ENCODE measurements at places on chromosomes 1 and 21.

DNA sequence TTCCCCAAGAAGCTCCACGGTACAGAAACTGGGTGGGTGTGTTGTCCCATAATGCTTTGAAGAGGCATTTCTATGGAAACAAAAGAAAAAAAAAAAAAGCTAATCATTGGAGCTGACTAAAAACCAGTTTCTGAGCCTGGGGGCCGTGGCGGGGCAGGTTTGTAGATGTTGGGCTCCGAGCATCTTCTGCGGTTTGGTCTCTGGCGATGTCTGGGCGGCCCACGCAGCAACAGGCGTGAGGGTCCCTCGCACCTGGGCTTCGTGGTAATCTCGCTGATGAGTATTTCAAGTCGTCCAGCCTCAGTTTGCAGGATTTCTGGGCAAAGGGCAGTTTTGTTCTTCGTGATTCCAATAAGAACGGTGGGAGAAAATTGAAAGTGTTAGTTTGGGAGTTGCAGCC, 6.8 kb downstream of the TP73 start:
- no peak for DNase-seq

DNA sequence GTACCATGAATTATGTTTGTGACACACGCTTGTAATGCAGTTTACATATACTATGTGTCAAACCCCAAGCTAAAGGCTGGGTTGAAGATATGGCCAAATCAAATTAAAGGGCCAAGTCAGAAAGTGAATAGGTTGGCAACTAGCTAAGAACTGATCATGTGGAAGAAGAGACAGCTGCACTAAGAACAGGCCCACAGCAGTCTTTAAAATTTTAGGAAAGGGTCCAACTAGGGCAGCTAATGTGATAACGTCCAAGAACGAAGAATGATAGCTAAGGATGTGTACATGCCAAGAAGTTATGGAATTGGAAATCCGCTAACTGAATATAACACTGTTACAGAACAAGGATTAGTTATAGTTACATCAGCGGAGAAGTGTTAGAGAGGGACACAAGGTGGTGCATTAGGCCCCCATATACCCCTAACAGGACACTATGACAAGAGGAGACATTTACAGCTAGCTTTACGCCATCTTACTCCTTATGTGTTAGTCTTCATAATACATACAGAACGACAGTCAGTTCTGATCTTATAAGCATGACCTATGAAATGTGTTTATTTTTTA, 6.5 kb upstream of the RNF2 start:
- no peak for DNase-seq

- peak; percentile 70 for DNase-seq
These were observed 114.7 kb upstream of the IRF2BP2 start for GRCh38 chr1:234724516-234725176.

DNA sequence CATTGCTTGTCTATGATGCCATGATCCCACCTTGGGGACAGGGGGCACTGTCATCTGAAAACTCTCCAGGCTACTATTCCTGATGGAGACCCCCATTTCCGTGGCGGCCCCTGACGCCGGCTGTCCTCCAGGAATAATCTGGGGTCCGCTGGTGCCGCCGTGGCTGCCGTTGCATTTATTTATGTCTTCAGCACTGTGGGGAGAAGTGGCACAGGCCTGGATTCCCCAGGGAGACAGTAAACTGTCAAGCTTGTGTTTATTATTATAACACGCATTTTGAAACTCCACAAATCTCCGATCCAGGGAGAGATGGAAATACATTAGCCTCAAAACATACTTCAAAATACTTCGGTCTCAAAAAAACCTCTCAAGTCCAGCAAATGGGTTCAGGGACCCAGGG, 126.9 kb upstream of the C1orf174 start:
- no peak for DNase-seq

DNA sequence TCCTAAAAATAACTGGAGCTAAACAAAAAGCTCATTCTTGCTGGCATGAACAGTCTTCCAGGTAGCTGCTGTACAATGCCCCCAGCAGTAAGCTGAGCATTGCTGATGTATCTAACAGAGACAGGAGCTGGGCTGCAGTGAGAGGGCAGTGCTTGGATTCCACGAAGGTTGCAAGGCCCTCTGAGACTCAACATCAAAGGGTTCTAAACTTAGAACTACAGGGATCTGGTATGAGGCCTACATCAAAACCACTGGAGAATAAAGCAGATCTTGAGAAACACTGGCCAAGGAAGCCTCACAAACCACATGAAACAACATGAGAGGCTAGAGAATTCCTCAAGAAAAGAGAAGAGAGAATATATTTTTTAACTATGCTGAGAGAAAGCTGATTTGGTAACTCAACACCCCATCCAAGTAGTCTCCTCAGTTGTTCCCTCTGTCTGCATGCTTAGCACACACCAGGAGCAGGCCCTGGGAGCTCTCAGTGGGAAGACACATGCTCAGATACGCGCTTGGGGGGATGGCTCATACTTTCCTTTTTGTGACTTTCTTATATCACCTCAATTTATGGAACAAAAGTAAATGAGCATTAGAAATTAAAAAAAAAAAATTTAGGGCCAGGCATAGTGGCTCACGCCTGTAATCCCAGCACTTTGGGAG, 27.7 kb downstream of the DSTYK start:
- DNase-seq, result no peak

- no peak for DNase-seq
These were observed 44.1 kb upstream of the C1orf105 start for GRCh38 chr1:172376431-172376830.

- DNase-seq, result no peak
These were observed 27.6 kb downstream of the NUP133 start for GRCh38 chr1:229480495-229480894.

DNA sequence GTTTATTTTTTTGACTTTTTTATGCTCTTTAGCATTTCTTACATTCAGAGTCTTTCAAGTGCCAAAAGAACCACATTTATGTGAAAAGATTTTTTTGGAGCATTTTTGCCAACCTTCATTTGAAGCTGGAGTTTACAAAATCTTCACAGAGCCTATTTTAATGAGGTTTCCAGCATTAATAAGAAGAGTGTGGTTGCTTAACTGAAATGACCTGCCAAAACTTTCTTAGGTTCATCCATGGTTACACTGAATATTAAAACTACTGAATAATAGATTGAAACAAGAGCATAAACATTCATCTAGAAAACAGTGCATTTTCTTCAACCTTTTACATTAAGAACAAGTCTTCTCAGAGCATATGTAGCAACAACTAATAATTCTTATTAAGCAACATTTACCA, 672.3 kb upstream of the CXADR start:
- no peak for DNase-seq

DNA sequence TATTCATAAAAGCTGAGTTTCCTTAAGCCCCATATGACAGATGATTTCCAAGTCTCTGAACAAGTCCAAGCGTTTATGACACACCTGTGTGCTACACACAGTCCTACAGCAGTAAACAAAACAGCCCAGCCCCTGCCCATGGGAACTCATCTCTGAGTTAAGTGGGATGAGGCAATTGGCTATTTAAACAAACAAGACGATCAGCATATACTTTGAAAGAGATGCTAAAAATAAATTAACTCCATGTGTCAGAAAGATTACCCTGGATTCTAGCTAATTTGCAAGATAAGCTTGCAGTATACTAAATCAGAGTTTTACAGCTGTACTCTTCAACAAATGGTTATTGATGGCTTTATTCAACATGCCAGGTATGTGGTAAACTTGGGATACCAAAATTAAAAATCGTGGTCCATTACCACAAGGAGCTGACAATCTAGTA, 7.0 kb downstream of the PSMG1 start:
- no peak for DNase-seq

- DNase-seq, result no peak
These were observed 34.1 kb downstream of the KRTAP20-3 start for GRCh38 chr21:30676737-30677136.

DNA sequence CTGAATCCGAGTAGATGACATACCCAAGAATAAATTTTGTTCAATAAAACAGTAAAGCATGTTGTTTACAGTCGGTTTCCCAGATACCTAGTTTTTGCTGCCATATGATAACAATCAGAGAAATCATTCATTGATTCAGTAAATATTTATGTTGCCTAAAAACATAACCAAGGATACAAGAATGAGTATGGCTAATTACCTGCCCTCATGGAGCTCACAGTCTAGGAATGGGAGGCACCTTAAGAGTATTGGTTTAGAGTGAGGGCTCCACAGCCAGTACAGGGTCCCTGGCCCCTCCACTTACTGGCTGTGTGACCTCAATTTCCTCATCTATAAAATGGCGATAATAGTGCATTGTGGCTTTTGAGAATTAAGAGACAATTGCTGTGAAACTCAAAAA, 921 bp downstream of the ATP5PB start:
- DNase-seq, result no peak

- no peak for DNase-seq
These were observed 248.4 kb downstream of the HHIPL2 start for GRCh38 chr1:222299524-222299923.

DNA sequence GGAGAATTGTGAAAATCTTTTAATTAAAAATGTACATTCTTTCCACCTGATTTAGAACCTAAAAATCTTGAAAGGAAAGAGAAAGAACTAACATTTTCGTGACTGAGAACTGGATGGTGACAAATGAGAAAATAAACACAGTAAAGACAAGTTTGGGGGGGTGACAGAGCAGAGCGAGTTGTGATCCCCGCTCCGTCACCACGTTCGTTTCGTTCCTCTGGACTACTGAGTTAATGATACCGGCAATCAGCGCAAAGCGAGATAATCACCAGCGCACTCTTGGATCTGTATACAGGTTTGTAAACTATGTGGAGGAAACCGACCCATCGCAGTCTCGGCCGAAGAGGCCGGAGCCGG, 31.2 kb upstream of the CFAP126 start:
- no peak for DNase-seq

DNA sequence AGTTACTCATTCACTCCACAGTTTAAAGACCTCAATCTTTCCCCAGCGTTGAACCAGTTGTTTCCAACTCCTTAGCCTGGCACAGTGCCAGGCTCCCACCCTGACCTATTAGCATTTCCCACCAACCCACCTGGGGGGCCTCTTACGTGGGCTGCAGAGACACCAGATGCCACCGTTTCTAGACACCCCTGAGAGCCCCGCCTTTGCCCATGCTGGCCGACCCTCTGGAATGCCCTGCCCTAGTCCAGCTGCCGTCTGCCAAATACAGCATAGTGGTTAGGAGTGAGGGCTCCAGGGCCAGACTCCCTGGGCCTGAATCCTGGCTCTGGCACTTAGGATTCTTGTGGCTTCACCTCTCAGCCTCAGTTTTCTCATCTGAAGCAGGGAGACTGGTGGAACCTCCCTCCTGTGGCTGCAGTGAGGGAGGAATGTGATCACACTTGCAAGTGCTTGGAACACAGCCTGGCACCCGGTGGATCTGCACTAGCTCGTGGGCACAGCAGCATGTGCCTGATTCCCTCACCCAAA, 65.2 kb downstream of the TMCO4 start:
- DNase-seq, result no peak

DNA sequence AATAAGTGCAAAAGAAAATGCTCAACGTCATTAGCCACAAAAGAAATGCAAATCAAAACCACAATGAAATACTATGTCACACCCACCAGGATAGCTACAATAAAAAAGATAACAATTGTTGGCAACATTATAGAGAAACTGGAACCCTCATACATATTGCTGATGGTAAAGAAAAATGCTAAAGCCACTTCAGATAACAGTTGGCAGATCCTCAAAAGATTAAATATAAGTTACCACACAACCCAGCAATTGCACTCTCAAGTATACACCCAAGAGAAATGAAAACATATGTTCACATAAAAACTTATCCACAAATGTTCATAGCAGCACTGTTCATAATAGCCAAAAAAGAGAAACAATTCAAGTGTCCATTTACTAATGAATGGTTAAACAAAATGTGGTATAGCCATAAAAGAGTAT, 20.7 kb downstream of the TRIM33 start:
- no peak for DNase-seq

- no peak for DNase-seq
These were observed 48.8 kb downstream of the ZFYVE9 start for GRCh38 chr1:52190500-52191252.

GRCh38 chr1:36621531-36621930, 138.8 kb upstream of the CSF3R start:
- DNase-seq, result no peak

DNA sequence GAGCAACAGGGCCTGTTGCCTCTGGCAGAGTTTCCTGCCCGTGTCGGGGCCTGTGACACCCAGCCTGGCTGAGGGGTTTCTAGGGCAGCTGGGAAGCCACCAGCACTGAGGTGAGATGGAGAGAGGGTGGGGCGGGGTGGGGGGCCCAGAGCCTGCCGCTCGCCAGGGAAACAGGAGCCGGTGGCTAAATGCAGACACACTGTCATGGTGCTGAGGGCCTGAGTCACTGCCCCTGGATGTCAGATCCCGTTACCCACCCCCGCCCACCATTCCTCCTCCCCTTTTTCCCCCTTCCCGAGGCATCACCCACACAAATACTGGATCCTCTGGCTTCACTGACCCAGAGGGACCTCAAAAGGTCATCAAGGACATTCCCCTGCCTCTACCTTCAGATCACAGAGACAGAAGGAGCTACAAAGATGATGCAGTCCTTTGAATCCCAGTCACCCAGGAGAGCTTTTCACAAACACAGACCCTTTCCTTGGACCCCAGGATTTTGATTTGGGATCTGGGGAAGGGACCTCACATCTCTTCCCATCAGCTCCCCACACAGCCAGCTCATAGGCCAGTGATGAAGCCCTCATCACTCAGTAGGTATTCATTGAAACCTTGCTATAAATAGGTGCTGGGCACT, 1.9 kb upstream of the HSPB7 start:
- DNase-seq, result no peak

GRCh38 chr1:47813970-47814369, 183.2 kb downstream of the TRABD2B start:
- DNase-seq, result no peak

GRCh38 chr1:213531369-213532310, 456.1 kb upstream of the PROX1 start:
- DNase-seq, result no peak

GRCh38 chr1:19074361-19074901, 118.0 kb upstream of the IFFO2 start:
- no peak for DNase-seq

DNA sequence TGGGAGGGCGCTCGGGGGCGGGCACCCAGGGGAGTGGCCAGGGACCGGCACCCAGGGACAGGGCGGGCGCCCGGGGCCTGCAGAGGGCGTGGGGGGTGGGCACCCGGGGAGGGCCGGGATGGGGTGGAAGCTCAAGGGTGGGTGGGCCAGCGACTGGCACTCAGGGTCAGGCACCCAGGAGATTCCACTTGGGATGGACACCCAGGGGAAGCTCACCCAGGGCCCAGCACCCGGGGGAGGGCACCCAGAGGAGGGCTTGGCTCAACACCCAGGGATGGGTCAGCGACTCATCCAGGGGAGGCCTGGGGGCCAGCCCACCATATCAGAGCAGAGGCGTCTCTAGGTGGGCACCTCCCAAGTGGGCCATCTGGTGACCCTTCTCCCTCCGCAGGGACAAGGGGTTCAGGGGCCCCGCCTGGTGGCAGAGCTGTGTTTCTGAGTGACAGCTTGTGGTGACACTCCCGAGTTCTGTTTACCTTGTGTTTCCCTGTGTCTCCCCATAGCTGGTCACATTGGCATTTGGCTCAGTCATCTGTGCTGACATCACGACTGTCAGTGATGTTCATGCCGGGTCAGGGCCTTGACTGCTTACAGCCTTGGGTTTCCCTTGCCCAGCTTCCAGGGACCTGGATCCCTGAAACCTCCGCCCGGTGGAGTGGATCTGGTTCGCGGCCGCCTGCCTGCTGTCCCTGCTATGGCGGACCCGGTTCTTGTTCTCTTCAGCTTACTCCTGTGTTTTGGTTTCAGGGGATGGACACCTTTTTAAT, 749 bp downstream of the IBA57 start:
- no peak for DNase-seq

- no peak for DNase-seq
These were observed 377.1 kb downstream of the LRRIQ3 start for GRCh38 chr1:73820843-73821242.

GRCh38 chr1:59997479-59998115, 71.0 kb upstream of the CYP2J2 start:
- DNase-seq, result no peak
